ENCODE measurements at places on chromosomes 7 and 10.

DNA sequence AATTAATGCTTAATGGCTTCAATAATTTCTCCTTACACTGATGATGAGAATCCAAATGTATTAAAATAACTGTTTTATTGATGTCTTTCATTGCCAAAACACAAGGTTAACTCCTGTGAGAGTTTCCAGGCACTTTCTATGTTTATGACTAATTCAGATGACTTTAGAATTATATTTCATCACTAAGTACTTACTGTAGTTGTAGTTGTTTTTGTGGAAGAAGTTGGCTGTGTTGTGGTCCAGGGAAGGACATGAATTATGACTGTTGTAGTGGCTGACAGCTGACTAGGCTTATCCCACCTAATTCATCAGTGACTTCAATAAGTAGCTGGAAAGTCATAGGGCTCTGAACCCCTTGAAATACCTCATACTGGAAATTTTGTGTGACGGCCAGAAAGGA lies 254.8 kb downstream of the HGF start:
- DNase-seq = no peak

- DNase-seq = no peak
Observed at GRCh38 chr7:32164341-32164996, 94.3 kb upstream of the PDE1C start.

GRCh38 chr7:142795339-142795863 lies 24.6 kb downstream of the PRSS2 start:
- DNase-seq = peak; percentile 61

DNA sequence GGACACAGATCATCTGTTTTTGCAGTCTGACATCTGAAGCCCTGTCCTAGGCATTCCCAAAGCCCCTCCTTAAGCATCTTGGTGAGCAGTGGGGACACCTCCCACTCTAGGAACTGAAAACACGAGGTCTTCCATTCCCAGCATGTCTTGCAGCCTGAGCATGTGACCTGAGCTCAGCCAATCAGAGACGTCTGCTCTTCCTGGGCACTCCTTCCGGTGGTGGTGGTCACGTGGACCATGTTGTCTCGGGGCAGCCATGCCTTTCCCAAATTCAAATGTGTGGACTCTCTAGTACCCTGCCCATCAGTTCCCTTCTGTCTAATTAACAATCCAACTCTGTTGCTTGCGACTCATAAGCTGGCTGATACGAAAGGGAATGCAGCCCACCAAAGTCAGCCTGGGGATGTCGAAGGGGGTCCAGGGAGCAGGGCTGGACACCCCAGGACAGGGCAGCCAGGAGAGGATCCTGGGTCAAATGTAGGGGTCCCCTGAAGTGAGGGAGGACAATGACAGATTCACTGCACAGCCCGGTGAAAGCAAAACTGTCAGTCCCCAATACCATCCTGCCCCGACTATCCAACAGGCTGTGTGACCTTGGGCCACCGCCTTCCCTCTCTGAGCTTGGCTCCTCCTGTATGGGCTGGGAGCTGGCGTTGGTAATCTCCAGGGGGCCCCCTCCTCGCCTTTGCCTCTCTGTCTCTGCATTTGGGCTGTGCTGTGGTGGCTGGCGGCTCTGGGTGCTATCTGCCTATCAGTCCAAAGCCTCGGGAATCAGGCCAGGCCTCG lies 57.4 kb upstream of the BAIAP2L1 start:
- DNase-seq = no peak

- DNase-seq = no peak
Observed at GRCh38 chr7:108000875-108001763, 1.8 kb downstream of the LAMB1 start.

- DNase-seq = no peak
Observed at GRCh38 chr10:59374916-59375315, 12.6 kb upstream of the FAM13C start.

GRCh38 chr10:24575481-24576002 lies 148.1 kb downstream of the ARHGAP21 start:
- DNase-seq = no peak

GRCh38 chr10:85993840-85994507 lies 372.6 kb downstream of the GRID1 start:
- no peak for DNase-seq

DNA sequence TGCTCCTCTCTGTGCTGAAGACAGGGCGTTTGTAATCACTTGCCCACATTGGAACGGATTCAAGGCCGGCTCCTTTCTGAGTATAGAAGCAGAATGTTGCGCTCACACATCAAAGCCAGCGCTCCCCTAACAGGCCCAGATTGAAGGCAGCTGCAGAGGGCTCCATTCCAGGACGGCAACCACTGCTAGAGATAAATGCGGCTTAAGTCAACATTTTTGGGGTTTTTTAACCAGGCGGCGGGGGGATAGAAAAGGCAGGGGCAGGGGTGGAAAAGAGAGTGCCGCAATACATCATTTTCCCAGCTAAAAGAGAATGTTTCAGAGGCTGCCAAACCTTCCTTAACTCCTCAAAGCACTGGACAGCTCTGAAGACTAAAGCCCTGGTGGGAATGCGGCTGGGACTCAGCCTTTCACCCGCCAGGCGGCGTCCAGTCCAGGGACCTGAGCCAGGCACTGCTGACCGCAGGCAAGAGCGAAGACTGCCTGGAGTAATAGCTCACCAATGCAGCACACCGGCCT lies 189.6 kb downstream of the TNS3 start:
- no peak for DNase-seq

GRCh38 chr10:132480356-132480755 lies 57.2 kb upstream of the INPP5A start:
- DNase-seq = no peak

DNA sequence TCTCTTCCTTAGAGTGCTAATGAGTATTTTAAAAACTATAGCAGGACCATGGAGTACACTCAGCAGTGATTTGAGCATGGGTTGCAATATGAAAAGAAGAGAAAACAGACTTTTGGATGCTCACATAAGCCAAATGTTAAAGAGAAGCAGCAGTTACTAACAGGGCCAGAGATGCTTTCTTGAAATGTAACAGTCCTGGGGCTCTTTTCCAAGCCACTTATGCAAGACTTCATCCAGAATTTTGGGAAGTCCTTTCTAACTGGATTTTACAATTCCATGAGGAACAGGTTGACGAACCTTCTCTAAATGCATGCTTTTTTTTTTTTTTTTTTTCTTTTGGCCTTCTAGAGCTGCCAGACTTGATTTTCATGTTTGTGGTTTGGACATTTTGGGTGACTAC lies 282.0 kb downstream of the SEC23IP start:
- no peak for DNase-seq

- no peak for DNase-seq
Observed at GRCh38 chr7:13416071-13416470, 573.4 kb downstream of the ETV1 start.

DNA sequence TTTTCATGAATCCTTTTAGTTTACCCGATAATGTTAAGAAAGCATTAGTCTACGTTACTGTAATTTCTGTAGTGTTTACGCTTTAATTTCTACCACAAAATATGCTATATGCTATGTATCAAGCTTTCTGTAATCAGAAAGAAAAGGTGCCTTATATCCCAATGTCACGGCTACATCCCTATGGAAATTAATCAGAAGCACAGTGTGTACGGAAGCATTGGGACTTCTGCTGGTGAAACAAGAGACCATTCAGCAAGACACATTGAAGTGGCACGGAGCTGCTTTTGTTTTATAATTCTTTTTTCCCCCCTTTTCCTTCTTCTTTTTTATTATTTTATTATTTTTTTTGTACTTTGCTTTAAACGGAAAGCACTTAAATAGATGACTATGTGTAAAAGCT lies 31.2 kb upstream of the SH2B2 start:
- no peak for DNase-seq

DNA sequence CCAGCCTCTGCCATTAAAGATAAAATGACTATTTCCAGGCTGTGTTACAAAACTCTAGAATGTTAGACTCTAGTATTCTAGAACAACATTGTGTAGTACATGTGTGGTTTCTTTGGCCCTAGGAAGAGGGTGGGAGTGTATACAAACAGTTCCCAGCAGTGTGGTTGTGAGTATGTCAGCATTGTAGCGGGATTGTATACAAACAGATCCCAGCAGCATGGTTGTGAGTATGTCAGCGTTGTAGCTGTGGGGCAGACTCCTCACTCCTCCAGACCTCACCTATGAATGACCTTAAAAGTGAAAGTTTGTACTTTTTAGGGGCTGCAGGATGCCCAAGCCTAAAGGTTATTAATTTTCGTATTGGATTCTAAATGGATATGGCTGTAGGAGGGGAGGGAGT lies 6.9 kb upstream of the ACSL5 start:
- DNase-seq = no peak

DNA sequence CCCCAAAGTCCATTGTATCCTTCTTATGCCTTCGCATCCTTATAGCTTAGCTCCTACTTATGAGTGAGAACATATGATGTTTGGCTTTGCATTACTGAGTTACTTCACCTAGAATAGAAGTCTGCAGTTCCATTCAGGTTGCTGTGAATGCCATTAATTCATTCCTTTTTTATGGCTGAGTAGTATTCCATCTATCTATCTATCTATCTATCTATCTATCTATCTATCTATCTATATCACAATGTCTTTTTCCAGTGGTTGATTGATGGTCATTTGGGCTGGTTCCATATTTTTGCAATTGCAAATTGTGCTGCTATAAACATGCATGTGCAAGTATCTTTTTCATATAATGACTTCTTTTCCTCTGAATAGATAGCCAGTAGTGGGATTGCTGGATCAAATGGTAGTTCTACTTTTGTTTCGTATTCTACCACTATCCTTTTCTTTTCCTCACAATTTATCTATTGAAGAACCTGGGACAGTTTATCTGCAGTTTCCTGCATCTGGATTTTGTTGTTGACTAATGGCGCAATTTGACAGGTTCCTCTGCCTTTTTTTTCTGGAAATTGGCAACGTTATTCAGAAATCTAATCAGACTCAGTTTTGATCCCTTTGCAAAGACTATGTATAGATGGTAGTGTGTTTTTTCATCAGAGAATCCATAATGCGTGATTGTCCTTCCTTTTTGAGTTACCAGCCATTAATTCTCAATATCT lies 287.2 kb downstream of the ARL4A start:
- DNase-seq = no peak

- DNase-seq = no peak
Observed at GRCh38 chr7:149140831-149141230, 6.4 kb upstream of the ZNF398 start.

DNA sequence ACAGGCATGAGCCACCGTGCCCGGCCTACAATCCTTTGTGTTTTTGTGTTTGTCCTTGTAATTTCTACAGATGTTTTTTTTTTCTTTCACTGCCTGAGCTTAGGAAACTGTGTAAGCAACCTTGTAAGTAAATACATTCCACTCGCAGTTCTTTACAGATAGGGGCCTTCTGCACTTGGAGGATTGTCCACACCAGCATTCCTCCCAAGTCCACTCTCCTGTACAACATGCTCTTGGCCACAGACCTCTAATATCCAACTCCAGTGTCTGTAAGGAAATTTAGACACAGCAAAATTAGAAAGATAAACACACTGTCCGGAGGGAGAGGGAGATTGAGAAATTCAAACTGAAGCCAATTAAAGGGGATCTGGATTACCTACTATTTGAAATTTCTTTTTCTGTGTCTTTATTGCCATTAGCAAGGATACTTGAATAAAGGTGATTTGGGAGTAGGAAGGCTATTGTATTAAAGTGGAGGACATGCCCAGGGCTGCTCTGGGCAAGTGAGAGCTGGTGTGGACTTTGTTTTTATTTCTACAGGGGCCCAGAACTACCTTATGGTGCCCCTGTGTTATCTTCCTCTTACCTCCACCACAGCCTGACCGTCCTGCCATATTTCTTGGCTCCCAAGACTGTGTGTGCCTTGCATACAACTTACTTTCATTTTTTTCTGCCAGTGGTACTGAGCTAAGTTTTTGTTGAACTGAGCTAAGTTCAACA lies 9.7 kb downstream of the MXI1 start:
- no peak for DNase-seq

DNA sequence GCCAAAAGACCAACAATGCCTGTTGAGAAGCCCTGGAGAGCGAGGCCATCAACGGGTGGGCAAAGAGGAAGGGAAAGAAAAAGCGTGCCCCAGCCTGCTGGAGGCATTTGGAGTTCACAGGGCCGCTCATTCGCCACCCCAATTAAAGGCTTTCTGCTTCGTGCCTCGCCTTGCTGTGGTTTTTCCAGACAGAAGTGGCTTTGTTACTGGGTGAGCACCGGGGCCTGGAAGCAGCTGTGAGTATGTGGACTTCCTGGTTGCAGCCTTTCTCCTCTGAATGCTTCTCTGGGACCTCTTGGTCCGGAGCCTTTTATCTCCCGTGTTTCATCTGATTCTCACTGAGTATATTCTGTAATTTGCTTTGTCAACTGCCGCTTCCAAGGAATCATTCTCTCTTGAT lies 118.1 kb upstream of the EGR2 start:
- DNase-seq = no peak

DNA sequence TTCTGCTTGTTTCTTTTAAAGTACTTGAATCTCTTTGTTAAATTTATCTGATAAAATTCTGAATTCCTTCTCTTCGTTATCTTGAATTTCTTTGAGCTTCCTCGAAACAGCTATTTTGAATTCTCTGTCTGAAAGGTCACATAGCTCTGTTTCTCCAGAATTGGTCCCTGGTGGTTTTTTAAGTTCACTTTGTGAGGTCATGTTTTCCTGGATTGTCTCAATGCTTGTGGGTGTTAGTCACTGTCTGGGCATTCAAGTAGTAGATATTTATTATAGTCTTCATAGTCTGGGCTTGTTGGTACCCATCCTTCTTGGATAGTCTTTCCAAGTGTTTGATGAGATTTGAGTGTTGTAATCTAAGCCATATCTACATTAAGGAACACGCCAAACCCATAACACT lies 1060.6 kb downstream of the LRMDA start:
- DNase-seq = no peak
